Anterior cingulate cortex (tissue), 58 donors: ENCODE measurements at places on chromosomes 12 and 14.

DNA sequence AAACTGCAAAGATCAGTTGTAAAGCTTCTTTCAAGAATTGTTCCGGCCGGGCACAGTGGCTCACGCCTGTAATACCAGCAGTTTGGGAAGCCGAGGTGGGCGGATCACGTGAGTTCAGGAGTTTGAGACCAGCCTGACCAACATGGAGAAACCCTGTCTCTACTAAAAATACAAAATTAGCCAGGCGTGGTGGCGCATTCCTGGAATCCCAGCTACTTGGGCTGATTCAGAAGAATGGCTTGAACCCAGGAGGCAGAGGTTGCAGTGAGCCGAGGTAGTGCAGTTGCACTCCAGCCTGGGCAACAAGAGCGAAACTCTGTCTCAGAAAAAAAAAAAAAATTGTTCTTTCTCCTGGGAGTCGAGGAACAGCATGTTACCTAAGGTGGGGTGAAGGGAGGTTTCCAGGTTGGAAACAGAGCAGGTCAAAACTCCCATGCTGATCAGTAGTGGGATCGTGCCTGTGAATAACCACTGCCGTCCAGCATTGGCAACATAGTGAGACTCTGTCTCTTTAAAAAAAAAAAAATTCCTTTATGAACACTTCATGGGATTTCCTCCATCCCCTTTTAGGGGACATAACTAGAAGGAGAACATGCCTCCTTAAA, 13.9 kb downstream of the FBXO34 start:
- DNase-seq, result no peak

GRCh38 chr14:45084946-45085346, 1.0 kb downstream of the PRPF39 start:
- DNase-seq, result no peak

- DNase-seq, result no peak
Observed at GRCh38 chr14:34640826-34641225, 10.9 kb upstream of the SNX6 start.

GRCh38 chr14:93962701-93963601, 13.4 kb downstream of the ASB2 start:
- DNase-seq, result no peak

DNA sequence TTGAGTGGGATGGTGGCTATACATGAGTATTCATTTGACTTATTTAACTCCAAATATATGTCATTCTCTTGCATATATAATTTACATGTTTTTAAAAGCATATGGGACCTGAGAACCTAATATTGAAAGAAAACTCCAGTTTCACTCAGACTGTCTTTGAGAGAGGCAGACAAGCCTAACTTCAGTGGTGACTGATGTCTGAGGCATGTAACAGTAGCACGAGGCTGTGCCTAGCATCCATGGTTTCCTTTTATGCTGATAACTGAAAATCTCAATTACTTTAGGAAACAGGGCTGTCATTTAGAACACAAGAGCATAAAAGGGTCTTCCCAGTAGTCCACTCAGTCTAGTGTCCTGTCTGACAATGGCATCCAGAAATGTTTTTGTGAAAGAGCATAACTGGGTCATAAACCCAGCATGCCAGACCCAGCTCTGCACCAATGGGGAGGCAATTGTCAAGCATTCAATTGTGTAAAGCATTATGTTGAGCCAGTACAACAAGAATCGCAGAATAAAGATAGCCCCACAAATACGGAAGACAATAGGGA, 24.3 kb downstream of the MAPK1IP1L start:
- DNase-seq, result no peak

GRCh38 chr12:130752692-130753230, 36.7 kb upstream of the RIMBP2 start:
- DNase-seq, result no peak

DNA sequence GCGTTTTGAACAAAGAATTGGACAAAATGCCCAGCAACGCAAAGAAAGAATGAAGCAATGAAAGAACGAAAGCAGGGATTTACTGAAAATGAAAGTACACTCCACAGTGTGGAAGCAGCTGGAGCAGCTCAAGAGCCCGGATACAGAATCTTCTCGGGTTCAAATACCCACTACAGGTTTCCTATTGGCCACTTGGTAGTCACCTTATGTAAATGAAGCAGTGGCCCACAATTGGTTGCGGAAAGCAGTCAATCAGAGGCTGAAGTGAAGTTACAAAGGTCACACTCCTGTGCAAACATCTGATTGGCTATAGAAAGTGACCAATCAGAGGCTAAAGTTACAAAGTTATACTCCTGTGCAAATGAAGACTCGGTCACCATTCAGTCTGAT, 15.0 kb upstream of the PPP1R13B start:
- DNase-seq, result no peak

DNA sequence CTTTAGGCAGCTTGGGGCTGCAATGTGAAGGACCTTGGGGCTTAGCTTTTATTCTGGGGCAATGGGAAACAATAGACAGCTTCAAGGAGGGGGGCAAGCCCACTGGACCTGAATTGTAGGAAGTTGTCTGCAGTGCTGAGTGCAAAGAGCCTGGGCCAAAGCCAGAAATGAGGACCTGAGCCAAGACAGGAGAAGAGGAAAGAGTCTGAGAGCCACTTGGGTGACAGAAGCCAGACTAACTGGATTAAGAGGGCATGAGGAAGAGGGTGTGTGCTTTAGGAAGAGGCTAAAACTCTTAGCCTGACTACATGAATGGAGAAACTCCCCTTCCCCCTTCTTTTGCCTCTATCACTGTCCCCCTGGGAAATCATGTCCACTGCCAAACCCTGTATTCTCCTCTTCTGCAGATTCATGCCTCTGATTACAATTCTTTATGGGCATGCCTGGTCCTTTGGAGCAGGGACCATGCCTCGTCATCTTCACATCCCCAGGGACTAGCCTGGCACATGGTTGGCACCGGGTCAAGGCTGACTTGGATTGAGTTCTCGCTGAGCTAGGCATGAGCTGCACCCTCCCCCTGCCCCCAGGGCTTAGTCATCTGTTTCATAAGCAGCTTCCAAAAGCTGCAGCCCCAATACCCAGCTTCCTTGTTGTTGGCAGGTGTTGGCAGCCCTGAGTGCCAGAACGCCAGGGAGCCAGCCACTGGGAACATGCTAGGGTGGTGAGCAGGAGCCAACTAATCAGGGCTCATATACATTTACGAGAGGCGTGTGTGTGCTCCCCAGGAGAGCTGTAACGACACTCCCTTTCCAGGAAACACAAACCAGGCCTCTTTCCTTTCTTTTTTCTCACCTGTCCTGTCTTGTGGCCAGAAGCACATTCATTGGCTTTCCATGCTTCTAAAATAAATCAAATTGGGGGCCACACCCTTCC, 27.7 kb upstream of the JDP2 start:
- peak; percentile 73 for DNase-seq

GRCh38 chr12:107344035-107344808, 250.9 kb upstream of the CRY1 start:
- DNase-seq, result no peak

- no peak for DNase-seq
Observed at GRCh38 chr12:6603095-6603567, 4.0 kb downstream of the CHD4 start.

DNA sequence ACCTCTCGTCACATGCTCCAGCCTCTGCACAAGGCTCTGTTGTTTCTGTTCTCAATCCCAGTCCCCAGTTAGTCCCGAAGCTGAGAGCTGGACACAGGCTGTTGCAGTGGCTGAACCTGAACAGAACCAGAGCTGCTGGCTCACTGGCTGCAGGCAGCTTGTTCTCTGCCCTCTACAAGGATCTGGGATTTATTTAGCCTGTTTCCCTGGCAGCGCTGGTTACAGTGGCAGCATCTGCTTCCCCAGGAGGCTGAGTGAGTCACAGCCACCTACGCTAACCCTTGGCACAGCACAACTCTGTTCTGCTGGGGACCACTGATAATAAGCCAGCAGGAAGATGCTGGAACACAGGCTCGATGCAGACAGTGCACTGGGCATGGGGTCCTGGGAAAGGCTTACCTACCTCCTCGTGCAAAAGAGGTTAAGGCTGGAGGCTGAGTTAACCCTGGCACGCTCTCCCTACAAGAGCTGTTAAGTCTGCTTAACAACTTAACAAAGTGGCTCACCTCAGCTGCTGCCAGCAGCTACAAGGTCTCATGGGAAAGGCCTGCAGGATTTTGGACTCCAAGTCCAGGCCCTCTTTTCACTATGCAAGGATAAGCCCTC, 299.6 kb downstream of the PCNX1 start:
- DNase-seq, result no peak

GRCh38 chr14:61132336-61132735, 148.8 kb downstream of the TMEM30B start:
- no peak for DNase-seq
